ENCODE measurements at places on chromosomes 4 and X.

GRCh38 chr4:185702147-185702663 lies 109.8 kb downstream of the SORBS2 start:
- DNase-seq, result no peak

- DNase-seq, result no peak
Measured at GRCh38 chrX:45363596-45363995, 162.9 kb upstream of the DIPK2B start.

DNA sequence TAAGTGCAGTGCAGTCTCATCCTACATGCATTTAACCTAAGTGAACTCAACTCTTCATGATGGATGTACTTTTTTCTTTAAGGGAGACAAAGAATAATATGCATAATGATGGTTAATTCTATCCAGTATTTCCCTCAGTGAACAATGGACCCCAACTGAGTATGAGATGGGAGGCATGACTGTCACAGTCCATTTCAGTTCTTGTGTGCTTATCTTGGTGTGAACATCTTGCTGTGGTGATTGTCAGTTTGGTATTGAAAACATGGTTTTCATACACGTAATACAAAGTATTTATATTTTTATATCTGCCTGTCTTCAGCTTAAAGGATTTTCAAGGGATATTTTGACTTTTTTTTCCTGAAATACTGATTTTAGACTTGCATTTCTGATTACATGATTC lies 72.0 kb upstream of the NDUFC1 start:
- DNase-seq, result no peak

DNA sequence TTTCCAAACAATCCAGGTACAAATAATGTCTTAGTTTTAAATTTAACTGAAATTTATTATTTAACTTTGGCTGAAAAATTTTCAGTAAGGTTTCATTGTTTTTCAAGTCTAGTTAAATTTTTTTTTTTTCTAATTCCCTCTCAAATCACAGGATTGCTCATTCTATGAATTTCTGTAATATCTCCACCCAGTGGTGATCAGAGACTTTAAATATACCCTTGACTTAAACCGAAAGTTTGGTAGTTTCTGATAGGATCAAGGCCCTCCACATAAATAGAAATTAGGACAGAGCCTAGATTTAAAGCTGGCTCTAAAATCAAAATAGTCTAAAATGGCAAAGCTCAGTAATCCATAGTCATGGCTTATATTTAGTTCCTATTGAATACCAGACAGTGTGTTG lies 175.4 kb downstream of the TBCK start:
- no peak for DNase-seq

DNA sequence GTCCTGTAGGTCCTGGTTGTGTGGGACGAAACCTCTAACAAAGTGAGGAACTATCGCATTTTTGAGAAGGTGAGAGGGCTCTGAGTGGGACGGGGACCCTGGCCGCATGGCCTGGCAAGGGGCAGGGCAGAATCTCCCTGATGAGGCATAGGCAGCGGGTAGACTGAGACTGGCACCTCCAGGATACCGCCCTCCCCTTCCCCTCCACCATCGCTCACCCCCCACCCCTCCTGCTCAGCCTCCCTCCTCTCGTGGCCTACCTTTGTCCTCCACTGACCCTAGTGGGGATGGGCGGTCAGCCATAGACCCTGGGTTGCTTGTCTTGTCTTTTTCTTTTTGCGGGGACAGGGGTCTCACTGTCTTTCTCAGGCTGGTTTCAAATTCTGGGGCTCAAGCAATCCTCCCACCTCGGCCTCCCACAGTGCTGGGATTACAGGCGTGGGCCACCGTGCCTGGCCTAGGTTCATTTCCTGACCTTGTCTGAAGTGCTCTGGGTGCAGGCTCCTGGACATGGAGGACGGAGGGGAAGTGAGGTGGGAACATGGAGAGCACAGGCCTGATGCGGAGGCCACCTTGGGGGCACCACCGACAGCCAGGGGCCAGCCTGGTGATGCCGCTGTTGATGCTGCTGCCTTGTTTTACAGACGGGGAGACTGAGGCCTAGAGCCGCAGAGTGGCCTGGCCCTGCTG lies 10.5 kb upstream of the ADD1 start:
- DNase-seq, result no peak

All from ELF-1 (cell line).